ENCODE measurements at places on chromosomes 13 and 19.

GRCh38 chr13:50403311-50403710 lies 388.1 kb downstream of the KCNRG start:
- no peak for DNase-seq

DNA sequence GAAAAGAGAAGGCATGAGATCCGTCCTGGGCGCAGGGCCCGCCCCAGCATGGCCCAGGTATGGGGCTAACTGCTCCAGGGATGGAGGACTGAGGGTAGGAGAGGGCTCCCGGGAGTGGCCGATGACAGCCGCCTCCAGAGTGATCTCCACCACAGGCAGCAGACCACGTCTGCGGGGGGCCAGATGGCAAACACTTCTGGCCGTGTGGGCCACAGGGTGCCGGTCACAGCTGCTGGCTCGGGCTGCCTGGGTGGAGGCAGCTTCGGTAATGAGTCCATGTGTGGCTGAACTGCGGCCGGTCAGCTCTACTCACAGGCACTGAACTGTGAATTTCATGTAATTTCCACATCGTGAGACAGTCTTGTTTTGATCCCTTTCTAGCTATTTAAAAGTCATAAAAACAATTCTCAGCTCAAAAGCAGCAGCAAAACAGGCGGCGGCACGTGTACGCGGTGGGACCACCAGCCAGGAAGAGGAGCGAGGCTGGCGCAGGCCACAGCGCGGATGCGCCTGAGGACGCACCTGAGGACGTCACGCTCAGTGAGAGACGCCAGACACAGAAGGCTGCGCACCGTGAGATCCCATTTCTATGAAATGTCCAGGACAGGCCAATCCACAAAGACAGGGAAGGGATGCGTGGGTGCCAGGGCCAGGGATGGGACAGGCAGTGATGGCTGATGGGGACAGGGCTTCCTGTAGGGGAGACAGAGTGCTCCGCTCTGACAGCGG lies 4.0 kb downstream of the LSM7 start:
- no peak for DNase-seq

- DNase-seq: no peak
Measured at GRCh38 chr13:97011446-97012131, 17.3 kb upstream of the OXGR1 start.

- DNase-seq: no peak
Measured at GRCh38 chr19:55432241-55432959, 10.7 kb downstream of the SHISA7 start.

DNA sequence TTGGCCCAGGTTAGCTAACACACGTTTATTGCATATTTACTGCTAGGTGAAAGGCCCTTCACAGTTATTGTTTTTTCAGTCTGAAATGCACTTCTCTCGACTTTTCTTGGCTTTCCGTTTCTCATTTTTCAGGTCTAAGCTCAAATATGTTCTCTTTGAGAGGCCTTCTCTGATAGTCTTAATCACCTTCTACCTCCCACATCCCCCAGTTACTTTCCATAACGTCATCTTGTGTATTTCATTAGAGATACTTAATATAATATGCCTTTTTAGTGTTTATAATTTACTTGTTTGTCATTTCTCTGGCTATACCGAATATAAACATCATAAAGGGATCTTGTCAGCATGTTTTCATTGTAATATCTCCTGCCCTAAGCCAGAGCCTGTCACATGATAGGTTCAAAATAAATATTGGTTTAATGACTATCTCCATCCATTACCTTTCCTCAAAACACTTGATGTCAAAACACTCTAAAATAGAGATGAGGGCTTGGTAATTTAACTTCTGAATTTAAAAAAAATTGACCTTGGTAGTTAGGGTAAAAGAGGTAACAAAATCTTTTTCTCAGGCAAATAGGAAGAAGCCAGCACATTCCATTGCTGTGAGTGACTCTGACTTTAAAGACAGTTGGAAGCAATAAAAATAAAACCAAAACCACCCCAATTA lies 168.6 kb upstream of the RFC3 start:
- no peak for DNase-seq

- DNase-seq: no peak
Measured at GRCh38 chr19:47402504-47402903, 16.8 kb downstream of the MEIS3 start.

- DNase-seq: no peak
Measured at GRCh38 chr19:39257227-39257626, 8.6 kb upstream of the IFNL4 start.

DNA sequence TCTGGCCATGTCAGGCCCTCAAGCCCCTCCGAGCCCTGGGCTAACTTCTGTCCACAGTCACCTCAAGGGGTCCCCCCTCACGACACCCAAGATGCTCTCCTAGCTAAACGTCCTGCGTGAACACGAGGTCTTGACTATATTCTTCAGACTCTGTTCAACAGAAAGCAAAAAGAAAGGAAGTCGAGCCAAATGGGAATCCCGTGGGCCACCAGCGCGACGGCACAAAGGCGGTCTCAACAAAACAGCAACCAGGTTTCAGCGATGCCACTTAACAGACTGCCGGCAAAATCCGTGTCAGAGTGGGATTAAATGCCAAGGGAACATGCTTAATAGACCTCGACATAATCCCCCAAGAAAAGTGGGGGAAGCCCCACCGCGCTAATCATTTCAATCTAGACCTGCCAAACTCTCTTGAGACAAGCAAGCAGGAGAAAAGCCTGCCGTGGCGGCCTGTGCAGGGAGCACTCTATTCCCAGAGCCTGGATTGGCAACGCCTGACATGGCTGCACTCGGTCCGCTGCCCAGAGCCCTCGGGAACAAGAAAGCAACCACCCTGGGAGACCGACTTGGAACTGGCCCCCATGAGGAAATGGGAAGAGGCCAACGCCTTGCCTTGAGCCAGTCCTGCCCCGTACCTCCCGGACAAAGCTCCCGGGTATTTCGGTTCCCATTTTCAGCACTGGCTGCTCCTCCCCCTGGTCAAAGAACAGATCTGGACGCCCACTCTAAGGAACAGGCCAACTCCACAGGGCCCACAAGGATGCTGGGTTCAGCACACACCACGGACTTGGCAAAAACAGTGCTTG lies 16.0 kb downstream of the ZC3H4 start:
- no peak for DNase-seq

GRCh38 chr13:20921572-20921971 lies 19.0 kb upstream of the XPO4 start:
- DNase-seq: no peak

DNA sequence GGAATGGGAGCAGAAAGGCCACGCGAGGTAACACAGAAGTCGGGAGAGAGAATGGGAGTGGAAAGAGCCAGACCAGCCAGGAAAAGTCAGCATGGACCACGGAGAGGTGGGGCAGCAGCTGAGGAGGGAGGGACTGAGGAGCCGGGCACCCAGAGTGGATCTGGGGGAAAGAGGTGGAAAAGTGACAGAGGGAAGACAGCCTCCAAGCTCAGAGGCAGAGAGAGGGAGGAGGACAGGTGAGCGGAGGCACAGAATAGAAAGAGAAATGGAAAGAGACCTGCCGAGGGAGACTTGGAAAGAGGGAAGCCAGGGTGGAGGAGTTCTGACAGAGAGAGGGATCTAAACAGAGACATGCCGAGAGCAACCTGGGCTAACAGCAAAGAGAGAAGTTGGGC lies 1.6 kb downstream of the GRIK5 start:
- DNase-seq: no peak

DNA sequence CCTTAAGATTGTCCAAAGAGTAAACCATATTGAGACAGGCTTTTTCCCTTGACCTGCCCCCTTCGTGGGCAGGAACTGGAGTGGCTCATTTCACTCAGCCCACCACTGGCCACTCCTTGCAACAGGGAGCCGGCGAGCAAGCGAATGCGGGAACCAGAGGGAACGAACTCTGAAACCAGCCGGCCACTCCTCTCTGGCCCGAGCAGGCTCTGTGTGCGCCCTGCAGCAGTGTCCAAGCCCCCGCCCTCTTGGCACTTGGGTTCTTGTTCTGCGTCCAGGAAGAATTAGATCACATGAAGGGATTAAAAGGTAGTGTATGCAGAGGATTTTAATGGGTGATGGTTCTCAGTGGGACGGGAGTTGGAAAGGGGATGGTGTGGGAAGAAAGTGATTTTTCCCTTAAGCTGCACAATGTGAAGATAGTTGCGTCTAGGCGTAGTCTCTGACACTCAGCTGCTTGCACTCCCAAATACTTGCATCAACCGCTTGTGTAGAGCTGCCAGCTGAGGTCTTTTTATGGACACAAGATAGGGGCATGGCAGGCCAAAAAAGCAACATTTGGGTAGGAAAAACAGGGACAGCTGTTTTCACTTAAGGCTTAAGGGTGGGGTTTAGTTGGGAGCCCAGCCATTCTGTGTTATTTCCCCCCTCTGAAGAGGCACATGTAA lies 1209.7 kb upstream of the PCDH20 start:
- DNase-seq: no peak

DNA sequence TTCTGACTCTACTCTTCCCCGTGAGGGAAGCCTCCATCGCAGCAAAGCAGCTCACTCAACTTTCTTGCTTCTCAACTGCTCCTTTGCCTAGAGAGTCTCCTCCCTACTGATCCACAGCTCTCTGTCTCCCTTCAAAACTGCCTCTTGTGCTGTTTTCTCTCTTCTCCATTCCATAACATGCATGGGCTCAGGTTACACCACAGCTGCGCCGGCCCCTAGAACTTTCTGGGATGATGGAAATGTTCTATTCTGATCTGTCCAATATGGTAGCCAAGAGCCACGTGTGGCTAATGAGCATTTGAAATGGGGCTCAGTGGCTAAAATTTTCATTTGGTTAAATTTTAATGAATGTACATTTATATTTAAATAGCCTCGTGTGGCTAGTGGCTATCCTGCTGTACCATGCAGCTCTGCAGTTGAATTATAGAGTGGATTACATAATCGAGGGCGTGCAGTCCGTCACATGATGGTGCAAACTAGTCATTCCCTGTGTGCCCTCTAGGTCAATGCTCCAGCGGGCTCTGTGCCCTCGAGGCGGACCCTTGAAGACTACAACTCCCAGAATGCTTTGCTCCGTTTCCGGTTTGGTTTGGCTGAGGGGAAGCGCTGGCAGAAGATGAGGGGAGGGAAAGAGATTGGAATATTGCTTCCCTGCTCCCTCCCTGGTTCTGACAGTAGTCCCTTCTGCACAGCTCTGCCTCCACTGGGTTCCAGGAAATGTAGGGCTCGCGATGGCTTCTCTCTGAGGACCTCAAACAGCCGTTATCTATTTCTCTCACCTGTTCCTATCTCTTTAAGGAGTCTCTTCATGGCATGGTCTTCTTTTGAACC lies 109.8 kb downstream of the CACNA1A start:
- no peak for DNase-seq

DNA sequence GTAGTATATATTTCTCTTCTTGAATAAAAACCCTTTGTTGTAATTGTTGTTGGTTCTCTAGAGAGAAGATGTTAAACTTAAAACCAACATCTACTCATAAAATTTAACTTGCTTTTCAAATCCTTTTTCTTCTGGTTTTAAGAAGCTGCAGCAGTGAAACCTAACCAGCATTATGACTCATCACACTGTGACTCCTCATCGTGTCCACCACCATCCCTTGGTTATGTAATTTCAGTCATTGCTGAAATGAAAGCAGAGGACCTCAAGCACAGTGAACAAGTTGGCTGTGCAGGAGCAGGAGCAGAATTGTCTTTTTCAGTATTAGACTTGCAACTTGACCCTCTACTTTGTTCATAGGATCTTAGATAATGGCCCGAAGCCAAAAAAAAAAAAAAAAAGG lies 64.9 kb upstream of the HTR2A start:
- no peak for DNase-seq

DNA sequence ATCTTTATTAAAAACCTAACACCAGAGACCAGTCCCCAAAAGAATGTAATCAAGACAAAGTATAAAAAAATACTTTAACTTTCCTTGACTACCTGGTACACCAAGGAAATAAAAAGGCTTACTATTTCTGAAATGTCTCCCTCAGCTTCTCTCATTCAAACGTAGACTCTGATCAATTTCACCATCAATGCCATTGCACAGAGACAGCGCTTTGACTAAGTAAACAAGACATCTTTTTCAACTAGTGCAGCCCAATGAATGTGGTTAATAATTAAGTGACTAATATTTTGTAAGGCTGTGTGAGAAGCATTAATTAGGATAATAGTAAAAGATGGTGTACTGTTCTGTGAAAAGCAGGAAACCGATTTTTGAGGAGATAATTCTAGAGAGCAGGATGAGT lies 7.3 kb upstream of the RAP2A start:
- no peak for DNase-seq

DNA sequence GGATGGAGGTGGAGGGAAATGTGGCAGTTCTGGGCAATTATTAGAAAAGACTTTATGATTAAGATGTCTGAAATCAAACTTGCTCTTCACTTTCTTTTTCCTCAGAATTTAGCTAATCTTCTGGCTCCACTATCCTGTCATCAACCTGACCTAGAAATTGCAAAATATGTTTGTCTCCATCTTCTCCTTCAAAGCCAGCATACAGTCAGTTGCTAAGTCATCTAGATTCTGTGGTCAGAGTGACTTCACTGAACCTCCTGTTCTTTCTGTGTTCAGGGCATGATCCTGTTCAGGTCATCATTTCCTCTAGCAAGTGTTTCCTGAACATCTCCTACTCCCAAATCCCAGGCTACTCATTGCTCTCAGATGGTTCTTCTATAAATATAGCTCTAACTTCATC lies 10.8 kb upstream of the CCNA1 start:
- no peak for DNase-seq

DNA sequence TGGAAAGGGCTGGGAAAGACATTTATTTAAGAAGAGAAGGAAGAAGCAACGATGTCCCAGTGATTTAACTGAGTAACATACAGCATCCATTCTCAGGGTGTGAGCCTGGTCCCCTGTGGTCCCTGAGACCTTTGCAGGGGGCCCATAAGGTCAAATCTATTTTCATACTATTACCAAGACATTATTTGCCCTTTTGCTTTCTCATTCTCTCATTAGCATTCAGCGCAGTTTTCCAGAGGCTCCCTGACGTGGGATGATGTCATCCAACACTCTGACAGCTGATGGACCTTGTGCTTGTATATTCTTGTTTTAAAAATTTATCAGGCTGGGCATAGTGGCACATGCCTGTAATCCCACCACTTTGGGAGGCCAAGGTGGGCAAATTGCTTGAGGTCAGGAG lies 18.3 kb upstream of the HNRNPUL1 start:
- no peak for DNase-seq

- no peak for DNase-seq
Measured at GRCh38 chr13:45748941-45749759, 47.0 kb downstream of the CBY2 start.

- no peak for DNase-seq
Measured at GRCh38 chr13:76741624-76742023, 144.6 kb downstream of the KCTD12 start.

- no peak for DNase-seq
Measured at GRCh38 chr13:80547341-80547740, 206.4 kb upstream of the SPRY2 start.

- DNase-seq: no peak
Measured at GRCh38 chr19:38577826-38578225, 39.9 kb downstream of the MAP4K1 start.

GRCh38 chr19:19261350-19262189 lies 11.5 kb downstream of the TM6SF2 start:
- DNase-seq: no peak

- no peak for DNase-seq
Measured at GRCh38 chr13:77415253-77416071, 88.6 kb upstream of the MYCBP2 start.

All from stimulated activated CD4-positive, alpha-beta T cell treated with anti-CD3 and anti-CD28 coated beads, Interleukin-15, amount 100 ng/mL, for 1 hour (primary cell).